Daoy (cell line): ENCODE measurements at places on chromosomes 7 and 10. TPM values are rescaled to one million over a fixed set of nuclear protein-coding genes. Genes with fewer than 3 reads are reported as not detected.

NAMPT gene
- total RNA-seq, result 164 and 169 TPM in 2 replicates

PPP1R3C gene
- total RNA-seq, result 0.54 and 0.74 TPM in 2 replicates

LRRC61 gene
- 6.3 and 9.7 TPM in 2 replicates for total RNA-seq

THSD7A gene
- 0.11 and 0.48 TPM in 2 replicates for total RNA-seq

IFRD1 gene
- total RNA-seq, result 200 and 238 TPM in 2 replicates

FAM180A gene
- total RNA-seq, result not detected in 2 replicates
